Inflammatory macrophage treated with lipopolysaccharide for 4 hours (primary cell): ENCODE measurements at places on chromosomes 2 and 18.
A peak's percentile ranks its signal among the peaks of the same experiment; 100 is the strongest.

- no peak for DNase-seq
Observed at GRCh38 chr2:197809064-197809463, 4.7 kb downstream of the PLCL1 start.

GRCh38 chr18:22296304-22296703 lies 121.4 kb downstream of the CTAGE1 start:
- peak; percentile 46 for DNase-seq

- no peak for DNase-seq
Observed at GRCh38 chr2:19462256-19462645, 103.8 kb upstream of the OSR1 start.

DNA sequence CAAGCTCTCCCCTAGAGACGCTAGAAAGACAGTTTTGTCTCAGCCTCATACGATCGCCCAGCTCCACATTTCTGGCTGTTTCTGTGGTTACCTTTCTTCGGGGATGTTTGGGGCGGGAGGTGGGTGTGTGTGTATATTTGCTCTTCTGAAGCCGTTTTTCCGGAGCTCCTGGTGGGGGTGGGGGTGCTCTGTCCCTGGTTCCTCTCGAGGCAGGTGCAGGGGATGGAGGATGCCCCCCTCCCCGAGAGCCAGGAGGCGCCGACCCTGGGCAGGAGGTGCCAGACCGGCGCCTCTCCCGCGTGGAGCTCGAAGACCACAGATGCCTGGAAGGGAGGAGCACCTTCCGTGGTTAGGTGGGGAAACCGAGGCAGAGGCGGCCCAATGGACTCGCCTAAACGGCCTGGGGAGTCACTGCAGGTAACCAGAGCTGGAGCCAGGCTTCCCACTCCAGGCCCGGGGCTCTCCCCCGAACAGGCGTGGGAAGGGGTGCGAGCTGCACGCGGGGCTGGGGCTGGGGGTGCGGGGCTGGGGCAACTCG lies 694 bp upstream of the HPCAL1 start:
- DNase-seq, result no peak

DNA sequence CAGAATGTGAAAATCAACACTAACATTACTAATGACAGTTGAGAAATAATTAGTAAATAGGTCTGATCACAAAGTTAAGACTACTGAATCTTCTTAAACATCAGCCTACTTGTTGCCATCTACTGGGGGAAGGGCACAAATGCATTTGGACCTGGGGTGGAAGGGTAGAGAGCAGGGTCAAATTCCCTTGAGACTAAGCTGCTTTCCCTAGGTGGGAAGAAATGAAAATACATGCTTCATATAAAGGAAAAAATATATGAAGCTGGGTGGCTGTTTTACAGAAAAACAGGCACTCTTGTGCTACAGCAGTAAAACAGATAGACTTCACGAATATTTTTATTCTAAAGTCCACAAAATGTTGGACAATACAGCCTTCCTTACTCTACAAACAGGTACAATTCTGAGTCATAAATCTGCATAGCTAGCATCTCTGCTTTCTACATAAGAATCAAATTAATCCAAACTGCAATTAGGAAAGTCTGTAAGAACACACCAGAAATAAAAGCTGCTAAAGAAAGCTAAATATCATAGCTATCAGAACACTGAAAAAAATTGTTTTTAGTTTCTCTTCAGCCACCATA lies 10.9 kb downstream of the TRIP12 start:
- DNase-seq, result no peak

DNA sequence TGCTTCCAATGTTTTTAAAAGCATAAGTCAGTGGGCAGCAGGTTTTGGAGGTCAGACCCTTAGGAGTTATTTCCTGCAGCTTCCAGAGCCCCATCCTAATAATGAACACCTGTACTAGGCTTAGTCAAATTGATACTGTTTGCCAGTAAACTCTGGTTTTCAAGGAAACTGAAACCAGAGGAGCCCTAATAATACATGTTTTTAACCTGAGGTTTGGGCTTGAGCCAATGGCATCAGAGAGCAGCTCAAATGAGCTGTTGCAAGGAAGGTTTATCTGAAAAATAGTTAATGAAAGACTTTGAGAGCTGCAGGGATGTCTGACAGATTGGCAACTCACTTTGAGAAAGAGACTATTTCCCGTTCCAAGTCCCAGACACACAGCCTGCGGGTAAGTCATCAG lies 54.6 kb downstream of the DCC start:
- DNase-seq, result no peak

DNA sequence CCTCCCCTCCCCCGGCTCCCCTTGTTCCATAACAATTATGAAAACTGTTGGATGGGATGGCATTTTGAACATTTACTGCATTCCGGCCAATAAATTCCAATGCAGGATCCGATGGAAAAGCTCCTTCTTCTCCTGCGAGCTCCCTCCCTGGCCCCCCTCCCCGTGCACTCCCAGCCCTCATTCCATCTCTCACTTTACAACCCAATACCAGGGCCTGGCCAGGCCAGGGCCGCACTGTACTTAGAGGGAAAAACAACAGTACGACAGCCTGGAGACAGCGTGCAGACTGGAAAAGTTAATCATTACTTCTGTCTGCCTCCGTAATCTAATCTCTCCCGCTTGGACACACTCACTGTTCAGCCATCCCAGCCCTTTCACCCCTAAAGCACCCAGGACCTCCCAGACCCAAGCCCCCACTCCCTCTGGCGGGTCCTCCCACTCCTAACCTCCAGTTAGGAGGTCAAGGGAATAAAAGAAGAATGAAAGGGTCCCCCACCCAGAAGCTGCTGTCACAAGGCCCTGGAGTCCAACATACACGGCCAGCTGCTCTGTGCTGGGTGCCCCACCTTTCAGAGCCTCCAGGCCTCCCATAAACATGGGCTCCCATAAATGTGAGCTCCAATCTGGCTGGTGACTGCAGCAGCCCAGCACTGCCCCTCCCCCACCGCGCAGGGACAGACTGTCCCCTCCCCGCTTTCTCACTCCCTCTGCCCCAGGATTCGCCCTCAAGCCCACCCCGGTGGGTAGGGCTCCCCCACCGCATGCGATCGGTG lies 20.6 kb downstream of the SMAD7 start:
- DNase-seq, result no peak

- no peak for DNase-seq
Observed at GRCh38 chr18:32177530-32177929, 12.3 kb upstream of the MEP1B start.

DNA sequence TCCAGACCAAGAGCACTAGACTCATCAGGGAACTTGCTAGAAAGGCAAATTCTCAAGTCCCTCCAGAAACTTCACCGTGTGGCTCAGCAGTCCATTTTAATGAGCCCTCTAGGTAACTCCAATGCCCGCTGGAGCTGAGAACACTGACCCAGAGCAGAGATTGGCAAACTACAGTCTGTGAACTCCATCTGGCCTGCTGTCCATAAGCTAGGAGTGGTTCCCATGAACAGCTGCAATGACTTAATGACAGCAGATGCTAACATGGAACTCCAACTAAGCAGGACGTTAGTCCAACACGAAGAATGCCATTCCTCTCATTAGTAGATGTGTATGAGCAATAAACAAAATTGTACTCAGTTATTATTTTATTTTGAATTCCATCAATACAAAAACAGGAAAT lies 371.9 kb downstream of the STK39 start:
- DNase-seq, result no peak

DNA sequence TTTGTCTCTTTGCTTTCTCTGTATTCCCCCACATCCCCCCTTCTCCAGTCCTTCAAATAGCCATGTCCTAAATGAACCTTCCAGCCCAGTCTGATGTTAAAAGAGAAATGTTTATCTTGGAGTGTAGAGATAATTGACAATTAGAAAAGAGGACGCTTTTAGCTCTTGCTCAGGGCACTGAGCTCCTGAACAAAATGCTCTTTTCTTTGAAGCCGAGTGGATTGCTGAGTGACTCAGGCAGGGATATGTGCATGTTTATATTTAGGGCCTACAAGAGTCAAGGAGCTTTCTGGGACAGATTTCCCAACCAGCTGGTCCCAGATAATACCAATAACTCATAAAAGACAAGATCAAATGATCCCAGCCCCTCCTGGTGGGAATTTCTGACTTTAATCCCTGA lies 88.0 kb upstream of the SETBP1 start:
- no peak for DNase-seq

DNA sequence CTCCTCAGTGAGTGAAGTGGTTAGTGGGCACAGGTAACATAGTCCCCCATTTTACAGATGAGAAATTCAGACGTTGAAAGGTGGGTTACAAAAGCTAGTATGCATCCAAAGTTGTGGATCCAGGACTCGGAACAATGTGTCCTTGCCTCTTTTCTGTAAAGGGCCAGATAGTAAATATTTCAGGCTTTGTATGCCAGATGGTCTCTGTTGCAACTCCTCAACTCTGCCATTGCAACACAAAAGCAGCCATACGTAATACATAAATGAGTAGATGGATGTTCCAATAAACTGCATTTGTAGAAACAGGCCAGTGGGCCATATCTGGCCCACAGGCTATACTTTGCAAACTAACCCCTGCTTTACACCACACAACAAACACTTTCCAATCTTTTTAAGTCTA lies 166.6 kb upstream of the PKDCC start:
- DNase-seq, result no peak

- DNase-seq, result no peak
Observed at GRCh38 chr2:10094271-10094814, 14.1 kb upstream of the CYS1 start.

DNA sequence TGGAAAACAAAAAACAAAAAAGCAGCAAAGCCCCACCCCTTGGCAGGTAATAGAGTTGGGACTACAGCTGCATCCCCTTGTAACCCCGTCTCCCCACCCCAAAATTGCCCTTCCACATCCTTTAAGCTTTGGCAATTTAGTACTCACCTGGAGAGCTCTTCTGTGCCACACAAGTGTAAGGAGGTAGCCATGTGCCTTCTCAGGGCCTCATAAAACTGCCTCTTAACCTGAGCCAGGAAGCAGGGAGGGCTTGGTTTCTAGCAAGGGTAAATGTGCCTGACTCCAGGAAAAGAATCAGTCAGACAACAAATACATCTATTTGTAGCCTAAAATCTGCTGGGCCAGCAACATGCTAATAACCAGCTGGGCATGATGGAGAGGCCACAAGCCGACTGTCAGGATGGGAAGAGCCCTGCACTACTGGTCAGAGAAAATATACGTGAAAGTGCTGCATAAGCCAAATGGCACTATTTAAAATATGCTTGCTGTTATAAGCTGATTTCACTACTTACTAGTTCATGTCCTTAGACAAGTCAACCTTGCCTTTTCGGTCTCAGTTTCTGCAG lies 46.3 kb downstream of the NOP58 start:
- DNase-seq, result no peak

GRCh38 chr2:60676706-60677330 lies 79.2 kb upstream of the PAPOLG start:
- DNase-seq, result peak; percentile 70

- no peak for DNase-seq
Observed at GRCh38 chr18:58227361-58227930, 183.4 kb downstream of the NEDD4L start.

DNA sequence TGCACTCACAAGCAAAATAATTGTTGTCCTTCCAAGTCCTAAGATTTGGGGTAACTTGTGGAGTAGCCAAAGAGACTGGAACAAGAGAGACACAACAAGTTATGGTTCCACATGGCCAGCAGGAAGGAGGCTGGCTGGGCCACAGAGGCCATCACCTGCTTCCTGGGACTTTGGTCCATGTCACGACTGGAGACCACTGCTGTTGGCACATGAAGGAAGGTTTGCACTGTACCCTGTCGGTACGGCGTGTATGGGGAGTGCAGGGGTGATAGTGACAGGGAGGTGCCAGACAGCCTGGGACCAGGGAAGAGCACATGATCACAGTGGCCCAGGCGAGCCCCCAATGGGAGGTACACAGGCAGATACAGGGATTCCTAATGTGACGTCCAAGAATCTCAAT lies 15.5 kb downstream of the SLC66A2 start:
- no peak for DNase-seq

DNA sequence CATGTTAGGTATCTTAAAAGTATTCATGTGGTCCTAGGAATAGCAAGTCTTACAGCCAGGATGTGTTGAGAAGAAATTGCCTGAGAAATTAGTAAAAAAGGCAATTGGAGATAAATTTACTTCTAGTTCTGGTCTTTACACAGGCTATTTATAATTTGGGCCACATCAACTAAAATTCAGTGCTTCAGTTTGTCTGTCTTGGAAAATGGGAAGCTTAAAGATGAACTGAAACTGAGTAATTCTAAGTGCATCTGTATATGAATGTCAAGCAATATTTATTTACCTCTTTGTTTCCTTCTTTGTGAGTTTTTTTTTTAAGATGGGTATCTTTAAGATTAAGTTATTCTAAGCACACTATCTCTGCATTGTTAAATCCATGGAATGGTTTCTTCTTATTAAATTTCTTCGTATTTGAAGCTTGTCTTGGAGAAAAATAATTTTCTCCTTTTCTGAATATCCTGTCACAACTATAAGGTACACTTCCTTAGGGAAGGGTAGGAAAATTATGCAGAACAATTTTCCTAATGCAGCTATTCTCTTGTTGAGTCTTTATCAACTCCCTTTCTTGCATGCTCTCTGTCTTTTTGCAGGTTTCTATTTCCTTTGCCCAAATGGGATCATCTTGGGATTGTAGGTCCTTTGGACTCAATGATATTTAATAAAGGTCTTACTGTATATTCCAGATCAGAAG lies 39.7 kb upstream of the MMADHC start:
- DNase-seq, result peak; percentile 5

DNA sequence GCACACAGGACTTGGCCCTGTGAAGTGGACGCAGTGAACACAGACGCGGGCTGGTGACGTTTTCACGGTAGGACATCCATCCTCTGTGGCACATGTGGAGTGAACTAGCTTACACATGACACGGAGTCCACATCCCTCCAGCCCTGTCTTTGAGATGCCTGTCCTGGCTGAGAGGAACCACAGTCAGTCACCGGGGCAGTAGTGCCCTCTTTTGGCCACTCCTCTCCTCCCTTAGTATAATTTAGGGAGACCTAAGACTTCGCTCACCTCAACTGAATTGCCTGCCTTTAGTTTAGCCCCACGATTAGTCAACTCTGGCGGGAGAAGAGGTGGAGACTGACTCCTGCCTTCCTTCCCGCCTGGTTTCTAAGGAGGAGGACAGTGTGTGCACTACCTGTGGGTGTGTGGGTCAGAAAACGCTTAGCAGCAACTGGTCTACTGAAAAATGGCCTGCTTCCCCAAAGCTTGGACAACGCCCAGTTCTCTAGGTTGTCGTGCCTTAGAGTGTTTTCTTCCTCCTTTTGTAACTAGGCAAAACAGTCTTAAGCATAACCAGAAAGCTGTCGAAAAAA lies 70.6 kb downstream of the MBP start:
- DNase-seq, result peak; percentile 85

DNA sequence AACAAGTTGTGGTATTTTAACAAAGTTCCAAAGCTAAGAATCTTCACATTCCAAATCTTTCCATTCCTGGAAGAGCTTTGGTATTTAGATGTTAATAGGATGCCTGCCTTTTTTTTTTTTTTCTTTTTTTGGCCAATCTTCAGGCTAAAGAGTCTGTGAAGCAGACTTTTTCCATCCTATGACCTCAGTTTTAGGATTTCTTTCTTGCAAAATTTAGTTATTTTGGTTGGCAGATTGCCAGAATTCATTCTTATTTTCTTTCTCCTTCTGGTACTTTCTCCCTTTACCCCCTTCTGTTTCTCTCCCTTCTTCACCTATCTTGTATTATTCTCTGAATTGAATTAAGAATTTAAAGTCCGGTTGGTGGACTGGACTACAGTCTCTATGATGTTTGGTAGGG lies 217.8 kb upstream of the REV1 start:
- DNase-seq, result no peak

- DNase-seq, result no peak
Observed at GRCh38 chr2:139916822-139917221, 1136.6 kb upstream of the NXPH2 start.

- DNase-seq, result no peak
Observed at GRCh38 chr2:165693838-165694237, 100.2 kb downstream of the GALNT3 start.
